ENCODE measurements at places on chromosomes 12 and 14. TPM values are rescaled to one million over a fixed set of nuclear protein-coding genes. Genes with fewer than 3 reads are reported as not detected.

DNA sequence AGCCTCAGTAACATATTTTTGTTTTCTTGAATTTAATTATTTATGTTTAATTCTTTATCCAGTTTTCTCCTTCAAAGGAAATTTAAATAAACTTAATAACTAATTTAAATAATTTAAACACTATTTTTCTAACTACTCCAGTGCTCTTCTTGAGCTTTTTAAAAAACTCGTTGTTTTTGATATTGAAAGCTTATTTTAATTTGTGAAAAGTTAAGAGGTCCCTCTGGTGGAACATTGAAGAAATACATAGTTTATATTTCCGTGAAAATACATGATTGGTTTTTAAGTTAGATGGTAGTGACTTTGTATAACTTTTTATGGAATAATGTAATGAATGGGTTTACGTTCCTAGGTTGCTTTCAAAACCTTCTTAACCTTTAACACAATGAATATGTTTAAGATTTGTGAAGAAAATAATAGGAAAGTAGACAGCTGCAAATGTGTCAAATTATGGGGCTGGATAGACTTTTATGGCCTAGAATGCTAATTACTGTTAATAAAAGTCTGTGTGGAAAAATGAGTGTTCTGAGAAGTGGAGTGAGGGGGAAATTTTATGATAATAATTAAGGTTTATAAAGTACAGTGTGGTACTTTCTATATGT lies 45.9 kb upstream of the MSRB3 start:
- H3K4me3 ChIP-seq, result no peak overlapping the region
- no peaks in the 10 kb centered on the region for H3K4me1 ChIP-seq
- H3K36me3 ChIP-seq, result peaks cover 8% of the 10 kb centered on the region
- no peaks in the 10 kb centered on the region for H3K27me3 ChIP-seq

GRCh38 chr12:114685320-114685781 lies 1.4 kb upstream of the TBX3 start:
- no peak overlapping the region for H3K27ac ChIP-seq
- DNase-seq, result no peak
- peaks cover 3% of the 10 kb centered on the region for H3K4me1 ChIP-seq
- peaks cover 66% of the 10 kb centered on the region for H3K27me3 ChIP-seq
- no peak overlapping the region for H3K4me3 ChIP-seq
- no peaks in the 10 kb centered on the region for H3K36me3 ChIP-seq

Gene ABHD12B
- total RNA-seq, result not detected

GRCh38 chr12:112992541-112993398 lies 14.5 kb downstream of the OAS2 start:
- H3K27me3 ChIP-seq, result no peaks in the 10 kb centered on the region
- no peak overlapping the region for H3K27ac ChIP-seq
- peaks cover 5% of the 10 kb centered on the region for H3K4me1 ChIP-seq
- DNase-seq, result peak; percentile 21

- H3K27ac ChIP-seq, result peak overlapping the region; percentile 91
- H3K36me3 ChIP-seq, result no peaks in the 10 kb centered on the region
- peak; percentile 39 for DNase-seq
- peaks cover 8% of the 10 kb centered on the region for H3K4me1 ChIP-seq
These were observed 771 bp downstream of the DAAM1 start for GRCh38 chr14:59189091-59189785.

DNA sequence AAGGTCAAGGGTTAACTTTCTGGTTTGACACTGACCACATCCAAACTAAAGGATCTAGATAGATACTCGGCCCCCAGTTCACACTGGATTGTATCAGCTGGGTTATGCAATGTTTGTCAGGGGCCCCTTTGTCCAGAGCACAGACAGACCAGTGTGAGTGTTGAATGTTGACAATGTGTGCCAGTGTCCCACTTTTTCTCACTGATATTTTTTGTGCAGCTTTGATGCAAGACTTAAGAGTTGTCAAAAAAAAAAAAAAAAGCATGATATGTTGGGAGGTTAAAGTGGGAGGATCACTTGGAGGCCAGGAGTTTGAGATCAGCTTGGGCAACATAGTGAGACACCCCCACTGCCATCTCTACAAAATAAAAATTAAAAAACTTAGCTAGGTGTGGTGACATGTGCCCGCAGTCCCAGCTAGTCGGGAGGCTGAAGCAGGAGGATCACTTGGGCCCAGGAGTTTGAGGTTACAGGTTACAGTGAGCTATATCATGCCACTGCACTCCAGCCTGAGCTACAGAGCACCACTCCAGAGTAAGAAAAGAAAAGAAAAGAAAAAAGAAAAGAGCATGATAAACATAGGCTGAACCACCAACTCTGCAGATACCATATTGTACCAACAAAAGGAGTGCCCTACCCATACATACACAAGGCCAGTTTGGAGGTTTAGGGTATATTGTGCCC lies 97.5 kb downstream of the LGR5 start:
- no peak overlapping the region for H3K4me3 ChIP-seq
- H3K27me3 ChIP-seq, result no peaks in the 10 kb centered on the region
- no peak for DNase-seq
- no peak overlapping the region for H3K27ac ChIP-seq

GRCh38 chr12:27627123-27627852 lies 69.0 kb upstream of the REP15 start:
- no peak for DNase-seq
- no peaks in the 10 kb centered on the region for H3K36me3 ChIP-seq
- H3K4me1 ChIP-seq, result no peaks in the 10 kb centered on the region
- no peak overlapping the region for H3K27ac ChIP-seq
- H3K27me3 ChIP-seq, result no peaks in the 10 kb centered on the region

GRCh38 chr12:43758247-43758727 lies 303 bp downstream of the PUS7L start:
- H3K4me1 ChIP-seq, result peaks cover 46% of the 10 kb centered on the region
- DNase-seq, result no peak
- H3K27me3 ChIP-seq, result no peaks in the 10 kb centered on the region
- H3K36me3 ChIP-seq, result peaks cover 3% of the 10 kb centered on the region
- H3K27ac ChIP-seq, result peak overlapping the region; percentile 93
- H3K4me3 ChIP-seq, result peak overlapping the region; percentile 63

Gene BMAL2
- total RNA-seq, result 21.6 TPM

All from CD8-positive, alpha-beta memory T cell (primary cell).